ENCODE measurements at places on chromosomes 6 and 20.

DNA sequence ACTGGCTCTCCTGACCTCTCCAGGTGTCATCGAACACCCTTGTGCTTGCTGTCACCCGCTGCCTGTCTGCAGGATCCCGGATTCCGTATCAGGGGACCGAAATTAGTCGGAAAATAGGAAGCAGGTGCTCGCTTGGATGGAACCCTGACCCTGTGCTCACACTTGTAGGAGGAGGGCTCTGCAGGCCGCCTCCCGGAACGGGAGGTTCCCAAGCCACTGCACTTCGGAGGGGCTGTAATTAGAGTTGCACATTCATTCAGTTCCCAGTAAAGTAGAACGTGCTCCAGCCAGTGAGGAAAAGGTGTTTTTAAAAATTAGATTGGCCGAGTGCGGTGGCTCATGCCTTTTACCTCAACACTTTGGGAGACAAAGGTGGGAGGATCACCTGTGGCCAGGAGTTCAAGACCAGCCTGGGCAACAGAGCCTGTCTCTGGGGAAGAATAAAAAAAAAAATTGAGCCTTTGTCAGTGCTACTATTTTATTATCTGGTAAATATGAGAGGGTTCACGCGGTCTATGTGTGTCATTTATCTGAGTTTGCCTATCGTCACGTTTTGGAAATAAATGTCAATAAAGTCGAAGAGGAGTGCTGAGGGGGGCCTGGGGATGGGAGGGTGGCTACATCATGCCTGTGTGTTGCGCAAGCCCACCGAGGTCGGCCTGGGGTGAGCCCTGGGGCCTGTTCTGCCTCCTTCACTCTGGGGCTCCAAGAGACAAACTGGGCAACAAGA is 1.5 kb upstream of the GMEB2 start:
- DNase-seq = peak; percentile 77

DNA sequence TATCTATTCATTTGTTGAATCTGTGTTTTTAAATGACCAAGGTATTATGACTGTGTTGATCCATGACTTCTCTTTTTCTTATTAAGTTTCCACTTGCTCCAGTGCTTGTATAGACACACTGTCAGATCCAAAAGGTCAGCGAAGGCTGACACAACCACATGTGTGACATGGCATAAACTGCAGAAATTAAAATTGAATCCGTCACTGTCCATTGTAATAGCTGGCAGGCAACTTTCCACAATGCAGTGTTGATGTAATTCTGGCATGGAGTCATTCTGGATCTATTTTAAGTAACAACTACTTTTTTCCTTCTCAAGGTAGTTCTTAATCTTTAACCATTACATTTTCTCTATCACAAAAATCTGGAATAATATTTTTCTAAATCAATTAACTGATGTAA is 145.3 kb downstream of the AIG1 start:
- DNase-seq = no peak

- DNase-seq = no peak
Measured at GRCh38 chr6:20227350-20227749, 15.1 kb upstream of the MBOAT1 start.

DNA sequence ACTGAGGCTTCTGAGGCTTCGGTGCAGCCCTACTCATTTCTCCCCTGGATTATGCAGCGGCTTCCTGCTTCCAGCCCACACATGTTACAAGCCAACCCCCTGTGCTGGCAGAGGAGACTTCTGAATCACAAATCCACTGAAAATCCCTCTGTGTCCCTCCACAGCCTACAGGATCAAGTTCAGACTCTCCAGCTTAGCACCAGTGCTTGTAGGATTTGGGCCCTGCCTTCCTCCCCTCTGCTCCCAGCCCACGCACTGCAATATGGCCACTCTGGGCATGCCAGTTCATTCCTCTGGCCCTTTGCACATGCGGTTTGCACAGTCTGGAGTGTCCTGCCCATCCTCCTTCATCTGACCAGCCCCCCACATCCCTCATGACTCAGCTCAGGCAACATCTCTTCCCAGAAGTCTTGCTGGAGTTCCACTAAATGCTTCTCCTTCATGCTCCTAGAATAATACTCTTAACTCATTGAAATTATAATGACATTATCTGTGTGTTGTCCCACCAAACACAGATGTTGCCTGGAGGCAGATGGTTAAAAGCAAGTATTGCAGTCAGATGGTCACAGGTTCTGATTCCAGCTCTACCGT is 15.9 kb upstream of the MDGA1 start:
- DNase-seq = no peak

GRCh38 chr6:117174835-117175360 is 90.5 kb upstream of the VGLL2 start:
- DNase-seq = no peak

GRCh38 chr6:134288538-134289203 is 29.2 kb downstream of the SGK1 start:
- no peak for DNase-seq

DNA sequence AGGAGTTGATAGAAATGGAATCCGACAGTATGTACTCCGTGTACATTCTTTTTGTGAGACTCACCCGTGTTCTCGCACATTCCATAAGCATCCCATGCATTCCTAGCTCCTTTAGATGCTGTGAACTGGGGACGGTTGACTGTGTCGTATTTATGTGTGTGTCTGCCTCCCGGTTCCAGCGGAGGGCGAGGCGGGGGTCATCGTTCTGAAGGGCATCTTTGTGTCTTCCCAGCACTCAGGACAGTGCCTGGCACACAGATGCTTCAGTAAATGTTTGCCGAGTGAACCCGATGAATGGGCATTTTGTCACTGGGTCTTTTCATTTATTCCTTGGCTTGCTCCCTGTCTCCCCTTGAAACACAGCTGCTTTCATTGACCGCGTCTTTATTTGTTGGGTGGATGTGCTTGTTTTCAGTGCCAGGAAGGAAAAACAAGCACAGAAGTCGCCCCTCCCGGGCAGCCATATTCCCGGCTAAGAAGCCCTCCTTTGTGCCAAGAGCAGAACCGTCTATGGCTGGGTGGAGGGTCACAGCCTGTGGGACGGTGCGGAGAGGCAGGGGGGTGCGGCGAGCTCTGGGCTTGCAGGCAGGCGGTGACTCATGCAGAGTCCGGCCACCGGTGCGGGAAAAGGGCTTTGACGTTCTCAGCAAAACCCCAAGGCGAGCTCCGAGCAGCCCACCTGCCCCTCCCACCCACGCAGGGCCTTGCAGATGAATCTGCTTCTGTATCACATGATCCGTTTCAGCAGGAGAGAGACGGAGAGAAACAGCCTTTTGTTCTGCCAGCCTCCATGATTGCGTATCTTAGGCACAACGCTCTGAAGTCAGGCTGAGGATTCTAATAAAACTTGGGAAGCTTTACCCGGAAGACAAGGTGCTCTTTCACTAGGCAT is 11.2 kb upstream of the PSMG4 start:
- DNase-seq = no peak

DNA sequence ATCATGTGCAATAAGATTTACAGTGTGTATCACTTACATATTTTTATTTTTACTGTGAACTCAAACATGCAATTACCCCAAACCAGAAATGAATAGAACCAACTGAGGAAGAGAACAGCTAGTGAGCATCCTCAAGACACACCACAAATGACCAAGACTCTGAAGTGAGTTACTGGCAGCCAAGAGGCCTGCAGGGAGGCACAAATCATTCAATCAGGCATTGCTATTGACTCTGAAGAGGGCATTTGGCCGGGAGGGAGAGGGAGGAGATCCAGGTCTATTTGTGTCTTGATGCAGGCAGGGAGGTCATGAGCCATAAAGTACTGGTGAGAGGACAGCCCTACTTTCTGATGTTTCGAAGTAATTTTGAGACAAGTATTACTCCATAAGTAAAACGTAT is 257.7 kb downstream of the BCKDHB start:
- no peak for DNase-seq

DNA sequence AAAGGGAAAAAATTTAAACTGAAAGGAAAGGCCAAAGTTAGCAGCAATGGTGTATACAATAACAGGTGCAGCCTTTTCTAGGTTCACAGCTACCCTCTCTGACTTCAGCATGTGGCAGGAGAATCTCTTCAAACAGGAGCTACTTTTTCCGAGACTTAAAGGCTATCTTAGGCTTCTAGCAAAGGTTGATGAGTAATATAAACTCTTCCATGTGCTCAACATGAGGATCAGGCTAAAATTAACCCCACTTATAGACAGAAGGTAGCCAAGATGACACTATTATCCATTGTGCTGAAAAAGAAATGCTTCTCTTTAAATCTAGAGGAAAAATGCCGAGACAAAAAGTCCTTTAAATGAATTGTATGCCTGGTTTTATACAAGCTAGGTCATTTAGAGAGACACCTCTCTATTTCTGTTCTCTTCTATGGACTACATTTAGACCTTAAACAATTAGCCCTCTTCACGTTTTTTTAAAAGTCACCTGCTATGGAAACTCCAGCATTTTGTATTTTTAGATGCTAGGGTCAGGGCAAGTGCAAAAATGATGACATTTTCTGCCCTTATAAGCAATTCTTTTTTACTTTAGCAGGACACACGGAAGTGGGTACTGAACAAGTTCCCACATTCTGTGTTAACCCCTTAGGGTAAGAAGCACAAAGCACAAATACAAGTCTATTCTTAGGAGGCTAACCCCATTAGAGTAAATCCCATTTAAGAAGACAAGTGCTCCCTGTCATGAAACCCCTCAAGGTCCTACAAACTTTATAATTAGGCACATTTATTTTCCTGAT is 216.8 kb upstream of the CITED2 start:
- no peak for DNase-seq

DNA sequence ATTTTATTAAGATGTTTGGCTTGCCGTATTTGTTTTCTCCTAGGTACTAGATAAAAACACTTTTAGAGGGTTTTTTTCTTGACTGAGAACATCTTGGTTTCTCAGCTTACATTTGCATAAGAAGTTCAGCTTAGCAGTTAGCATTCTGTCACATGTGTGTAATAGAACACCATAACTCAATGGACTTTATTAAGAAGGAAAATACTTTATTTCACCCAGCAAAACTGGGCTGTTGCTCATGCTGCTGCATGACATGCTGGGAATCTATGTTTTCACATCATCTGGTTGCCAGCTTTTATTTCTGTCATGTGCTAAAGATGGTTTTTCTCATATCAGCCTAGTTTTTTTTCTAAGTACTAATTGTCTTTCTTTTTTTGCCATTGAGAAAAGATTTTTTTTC is 144.6 kb downstream of the UTRN start:
- DNase-seq = no peak

- no peak for DNase-seq
Measured at GRCh38 chr6:81962198-81962597, 209.7 kb upstream of the TENT5A start.

- no peak for DNase-seq
Measured at GRCh38 chr20:8057871-8058270, 38.3 kb upstream of the TMX4 start.

DNA sequence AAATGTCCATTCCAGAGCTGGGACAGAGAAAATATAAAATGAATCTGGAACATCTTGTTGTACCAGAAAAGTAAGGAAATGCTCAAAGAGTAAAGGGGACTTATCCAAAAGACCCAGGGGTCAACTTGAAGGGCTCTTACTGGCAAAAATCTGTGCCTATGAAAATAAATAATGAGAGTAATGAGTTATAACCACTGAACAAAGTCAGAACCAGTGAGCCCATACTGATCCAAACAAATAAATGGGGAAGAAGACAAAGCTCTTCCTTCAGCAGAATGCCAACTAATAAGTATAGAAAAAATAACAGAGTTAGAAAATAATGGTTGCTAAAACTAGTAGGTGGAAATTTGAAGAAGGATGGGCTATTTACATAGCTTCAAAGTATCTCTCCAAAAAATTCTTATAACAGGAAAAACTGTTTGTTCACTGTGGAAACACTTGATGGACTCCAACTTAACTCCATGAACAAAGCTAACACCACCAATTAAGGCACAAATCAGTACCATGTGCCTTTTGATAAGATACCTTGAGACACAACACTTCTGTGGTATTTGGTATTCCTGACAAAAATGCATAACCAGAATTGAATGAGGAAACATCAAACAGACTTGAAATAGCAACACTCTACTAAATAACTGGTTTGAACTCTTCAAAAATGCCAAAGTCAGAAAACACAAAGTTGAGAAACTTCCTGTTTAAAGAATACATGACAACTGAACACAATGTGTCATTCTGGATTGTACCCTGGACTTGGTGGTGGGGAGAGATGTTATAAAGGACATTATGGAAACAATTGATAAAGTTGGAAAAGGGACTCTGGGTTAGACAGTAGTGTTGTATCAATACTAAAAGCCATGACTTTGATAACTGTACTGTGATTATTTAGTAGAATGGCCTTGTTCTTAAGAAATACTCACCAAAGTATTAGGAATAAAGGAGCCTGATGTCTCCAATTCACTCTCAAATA is 197.5 kb downstream of the ISM1 start:
- DNase-seq = no peak

GRCh38 chr6:37551867-37552266 is 52.2 kb upstream of the CCDC167 start:
- no peak for DNase-seq

GRCh38 chr6:73943930-73944652 is 248.1 kb downstream of the CD109 start:
- no peak for DNase-seq

- no peak for DNase-seq
Measured at GRCh38 chr20:4502756-4503155, 219.0 kb upstream of the PRND start.

DNA sequence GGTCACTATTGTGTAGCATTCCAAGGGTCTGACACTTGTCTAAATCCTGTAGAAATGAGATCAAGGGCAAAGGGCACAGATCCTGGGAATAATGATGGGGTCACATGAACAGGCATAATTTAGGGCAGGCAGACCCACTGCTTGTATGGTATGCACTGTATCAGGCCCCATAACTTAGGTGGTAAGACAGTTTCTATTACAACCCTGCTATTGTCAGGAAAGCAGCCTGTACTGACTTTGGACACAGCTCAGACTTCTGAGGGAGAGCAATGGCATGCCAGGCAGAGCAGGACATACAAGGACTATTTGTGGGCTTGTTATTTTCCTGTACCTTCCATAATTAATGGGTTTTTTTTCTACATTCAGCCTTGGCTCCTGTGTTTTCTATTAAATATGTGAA is 286.8 kb downstream of the PKHD1 start:
- DNase-seq = no peak

DNA sequence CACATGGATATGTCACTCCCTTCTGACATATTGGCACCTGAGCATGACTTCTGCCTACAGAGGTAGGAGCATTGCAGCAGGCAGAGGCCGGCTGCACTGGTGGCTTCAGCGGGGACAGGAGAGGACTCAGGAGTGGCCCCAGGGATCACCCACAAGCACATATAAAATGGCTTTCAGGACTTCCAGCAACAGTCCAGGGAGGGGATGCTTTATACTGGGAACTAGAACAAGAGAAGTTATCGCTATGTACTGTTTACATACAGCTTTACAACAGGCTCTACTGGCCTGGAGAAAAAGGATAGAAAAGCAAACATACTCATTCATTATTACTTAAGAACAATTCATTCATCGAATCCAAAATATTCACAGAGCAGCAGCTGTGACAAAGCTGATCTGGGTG is 337.8 kb downstream of the THBS2 start:
- DNase-seq = no peak

- DNase-seq = no peak
Measured at GRCh38 chr20:34627458-34627857, 49.4 kb downstream of the PIGU start.
